Panc1 (cell line): ENCODE measurements at places on chromosomes 5 and 9.

GRCh38 chr5:179800071-179800695, 6.4 kb downstream of the LTC4S start:
- DNase-seq: no peak
- no peaks in the 10 kb centered on the region for H3K27me3 ChIP-seq
- H3K36me3 ChIP-seq: peaks cover 4% of the 10 kb centered on the region
- H3K27ac ChIP-seq: no peak overlapping the region

GRCh38 chr5:74382123-74382855, 258.2 kb downstream of the ENC1 start:
- H3K27ac ChIP-seq: no peak overlapping the region
- no peak for DNase-seq
- H3K36me3 ChIP-seq: no peaks in the 10 kb centered on the region
- no peaks in the 10 kb centered on the region; the same call in 1 of the 2 replicates for H3K27me3 ChIP-seq
- no peak overlapping the region for H3K4me3 ChIP-seq

GRCh38 chr9:120443489-120443888, 136.5 kb downstream of the CDK5RAP2 start:
- H3K36me3 ChIP-seq: no peaks in the 10 kb centered on the region; the same call in 1 of the 2 replicates
- H3K27ac ChIP-seq: no peak overlapping the region
- H3K4me1 ChIP-seq: no peaks in the 10 kb centered on the region
- no peak for DNase-seq
- no peaks in the 10 kb centered on the region for H3K27me3 ChIP-seq

DNA sequence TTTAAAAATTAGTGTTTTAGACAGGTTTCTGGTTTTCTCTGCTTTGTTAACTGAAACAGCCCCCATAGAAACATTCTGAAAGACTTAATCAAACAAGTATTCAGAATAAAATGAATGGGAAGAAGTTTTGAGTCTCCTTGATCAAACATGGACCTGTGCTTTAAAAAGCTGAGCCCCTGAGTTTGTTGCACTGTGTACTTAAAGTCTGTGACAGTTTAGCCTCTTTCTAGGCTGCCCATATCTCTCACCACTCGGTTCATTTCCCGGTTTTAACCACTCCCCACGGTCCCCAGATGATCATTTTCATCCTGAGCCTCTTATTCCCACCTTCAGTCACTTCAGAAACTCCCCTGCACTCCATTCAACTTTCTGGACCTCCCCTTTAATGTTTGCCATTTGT, 215.9 kb upstream of the DMRT1 start:
- no peak for DNase-seq
- no peaks in the 10 kb centered on the region for H3K4me1 ChIP-seq

DNA sequence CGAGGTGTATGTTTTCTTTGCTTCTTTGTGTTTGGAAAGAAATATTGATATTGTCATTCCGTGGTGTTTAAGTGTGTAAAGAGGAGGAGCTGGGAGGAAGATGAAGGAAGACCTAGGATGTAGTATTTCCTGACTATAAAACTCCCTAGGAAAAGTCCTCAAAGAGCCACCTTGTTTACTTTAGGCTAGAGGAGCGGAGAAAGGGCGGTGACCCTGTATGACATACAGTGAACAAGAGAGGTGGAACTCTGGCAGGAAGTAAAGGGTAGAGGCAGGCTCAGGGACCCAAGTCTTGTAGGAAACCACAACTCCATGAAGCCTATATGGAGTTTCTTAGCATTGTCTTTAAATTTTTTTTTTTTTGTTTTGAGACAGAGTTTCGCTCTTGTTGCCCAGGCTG, 303.9 kb downstream of the DOCK8 start:
- no peaks in the 10 kb centered on the region for H3K36me3 ChIP-seq
- no peak for DNase-seq
- H3K27me3 ChIP-seq: no peaks in the 10 kb centered on the region
- H3K4me3 ChIP-seq: no peak overlapping the region
- peaks cover 5% of the 10 kb centered on the region; the same call in 1 of the 2 replicates for H3K4me1 ChIP-seq

- H3K4me1 ChIP-seq: no peaks in the 10 kb centered on the region
- no peak overlapping the region for H3K27ac ChIP-seq
- no peak for DNase-seq
- H3K4me3 ChIP-seq: no peak overlapping the region
Measured at GRCh38 chr5:66339896-66340295, 195.8 kb downstream of the SREK1 start.

DNA sequence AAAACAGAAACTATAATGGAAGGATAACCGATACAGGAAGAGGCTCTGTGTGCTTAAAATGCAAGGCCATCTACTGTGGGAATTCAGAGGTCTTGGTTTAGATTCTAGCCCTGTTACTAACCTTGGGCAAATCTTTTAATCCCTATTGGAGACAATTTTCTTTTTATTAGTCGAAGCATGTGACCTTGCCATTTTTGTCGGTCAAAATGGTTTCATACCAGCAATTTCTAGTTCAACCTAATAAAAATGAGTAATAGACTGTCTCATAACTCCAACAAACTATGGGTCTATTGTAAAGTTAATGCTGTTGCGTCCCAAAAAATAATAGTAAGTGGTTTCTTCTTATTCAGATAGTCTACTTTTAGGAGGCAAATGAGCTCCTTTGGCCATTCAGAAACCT, 38.4 kb downstream of the PRR16 start:
- DNase-seq: no peak
- no peaks in the 10 kb centered on the region for H3K4me1 ChIP-seq
- no peak overlapping the region for H3K27ac ChIP-seq
- H3K36me3 ChIP-seq: no peaks in the 10 kb centered on the region
- H3K4me3 ChIP-seq: no peak overlapping the region

GRCh38 chr5:173657741-173658356, 41.4 kb upstream of the BOD1 start:
- no peak for DNase-seq
- no peaks in the 10 kb centered on the region for H3K27me3 ChIP-seq
- H3K4me1 ChIP-seq: no peaks in the 10 kb centered on the region

DNA sequence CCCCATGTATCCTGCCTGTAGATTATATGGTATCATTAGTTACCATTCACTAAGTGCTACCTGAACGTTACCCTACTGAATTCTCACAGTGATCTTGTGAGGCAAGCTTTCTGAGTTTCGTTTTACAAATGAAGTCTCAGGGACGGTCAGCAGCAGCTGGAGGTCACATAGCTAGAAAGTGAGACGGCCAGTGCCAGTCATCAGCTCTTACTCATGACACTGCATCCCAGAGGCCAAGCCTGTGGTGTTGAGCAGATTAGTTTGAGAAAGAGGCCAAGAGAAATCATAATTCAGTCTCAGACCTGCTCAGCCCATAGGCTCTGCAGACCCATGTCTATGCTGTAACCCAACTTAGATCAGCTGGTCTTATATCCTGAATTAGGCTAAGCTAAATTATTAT, 95.7 kb upstream of the EGFLAM start:
- H3K27ac ChIP-seq: no peak overlapping the region
- no peak for DNase-seq
- no peaks in the 10 kb centered on the region for H3K4me1 ChIP-seq
- H3K4me3 ChIP-seq: no peak overlapping the region
